ENCODE measurements at places on chromosomes 12 and 14.

DNA sequence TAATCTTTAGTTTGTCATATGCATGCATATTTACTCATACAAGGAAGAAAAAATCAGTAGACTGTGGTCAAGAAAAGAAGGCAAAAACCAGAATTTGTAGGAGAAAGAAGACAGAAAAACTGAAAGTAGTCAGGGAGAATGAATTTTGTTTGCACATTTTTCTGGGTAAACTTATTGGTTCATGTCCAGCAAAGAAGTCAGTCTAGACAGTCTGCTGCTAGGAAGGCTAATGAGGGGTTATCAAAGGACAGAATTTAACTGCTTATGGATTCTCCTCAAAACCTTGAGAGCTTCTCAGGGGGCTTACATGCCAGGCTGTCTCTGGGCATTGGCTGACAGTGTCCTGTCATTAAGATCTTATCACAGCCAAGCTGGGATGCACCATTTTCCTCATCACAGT lies 293.9 kb downstream of the RPAP3 start:
- no peak for DNase-seq

- no peak for DNase-seq
Observed at GRCh38 chr12:130703733-130704375, 12.2 kb downstream of the RIMBP2 start.

DNA sequence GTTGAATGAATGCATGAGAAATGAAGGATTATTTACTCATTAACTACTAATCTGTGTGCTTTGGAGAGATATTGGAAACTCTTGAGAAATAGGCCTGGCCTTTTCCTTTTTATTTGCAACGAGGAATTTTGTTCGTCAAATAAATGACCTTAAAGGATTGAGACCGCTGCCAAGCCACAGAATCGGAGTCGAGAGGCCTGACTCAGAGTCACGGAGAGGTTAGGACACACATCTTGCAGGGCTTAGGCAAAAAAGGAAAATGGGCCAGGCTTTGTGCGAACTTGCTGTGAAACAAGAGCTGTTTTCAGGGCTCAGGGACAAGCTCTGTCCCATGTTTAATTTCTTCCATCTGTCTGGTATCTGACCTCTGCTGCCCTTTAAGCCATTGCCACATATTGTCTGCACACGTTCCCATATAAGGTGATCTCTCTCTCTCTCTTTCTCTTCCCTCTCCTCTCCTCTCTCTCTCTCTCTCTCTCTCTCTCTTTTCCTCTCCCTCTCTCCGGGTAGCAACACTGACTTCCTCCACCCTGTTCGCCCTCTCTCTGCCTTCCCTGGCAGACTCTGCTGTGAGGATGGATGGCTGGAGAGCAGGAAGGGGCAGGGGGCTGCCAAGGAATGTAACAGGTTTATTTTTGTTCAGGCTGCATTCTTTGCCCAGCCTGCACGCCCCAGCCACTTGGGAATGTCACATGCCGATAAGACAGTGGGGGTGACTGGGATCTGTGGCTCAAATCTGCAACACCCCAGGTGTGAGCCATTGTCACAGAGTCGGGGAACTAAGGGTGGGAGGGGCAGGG lies 14.9 kb upstream of the IFT81 start:
- DNase-seq, result peak; percentile 97

- DNase-seq, result no peak
Observed at GRCh38 chr14:105241641-105242040, 6.7 kb upstream of the BTBD6 start.

GRCh38 chr14:88793259-88793625 lies 489 bp upstream of the EML5 start:
- DNase-seq, result no peak

- DNase-seq, result no peak
Observed at GRCh38 chr14:60964904-60965303, 16.0 kb downstream of the TRMT5 start.

- no peak for DNase-seq
Observed at GRCh38 chr14:99264691-99265450, 7.1 kb downstream of the BCL11B start.

GRCh38 chr12:10705655-10706054 lies 17.5 kb downstream of the YBX3 start:
- no peak for DNase-seq

DNA sequence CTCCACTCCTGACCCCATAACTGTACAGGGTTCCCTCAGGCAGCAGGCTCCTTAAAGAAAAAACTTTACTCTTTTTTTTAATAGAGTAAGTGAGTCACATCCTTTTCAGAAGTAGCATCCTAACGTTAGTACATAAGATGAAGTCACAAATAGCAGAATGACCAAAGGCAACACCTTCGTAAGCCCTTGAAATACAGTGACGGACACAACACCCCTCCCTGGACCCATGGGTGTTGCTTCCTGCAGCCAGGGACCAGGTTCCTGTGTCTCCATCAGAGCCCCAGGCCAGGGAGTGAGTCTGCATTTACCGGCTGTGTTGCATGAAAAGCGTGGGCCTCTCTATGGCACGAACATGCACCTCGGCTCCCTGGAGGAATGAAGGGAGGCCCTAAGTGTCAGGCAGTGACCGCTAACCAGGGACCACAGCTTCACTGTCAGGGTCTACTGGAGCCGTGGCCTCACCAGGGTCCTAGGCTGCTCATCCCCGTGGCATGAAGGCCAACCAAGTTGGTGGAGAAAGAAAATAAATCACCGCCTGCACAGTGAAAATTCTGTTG lies 340.0 kb upstream of the SFSWAP start:
- DNase-seq, result no peak

- no peak for DNase-seq
Observed at GRCh38 chr12:71602761-71603577, 60.7 kb downstream of the ZFC3H1 start.

DNA sequence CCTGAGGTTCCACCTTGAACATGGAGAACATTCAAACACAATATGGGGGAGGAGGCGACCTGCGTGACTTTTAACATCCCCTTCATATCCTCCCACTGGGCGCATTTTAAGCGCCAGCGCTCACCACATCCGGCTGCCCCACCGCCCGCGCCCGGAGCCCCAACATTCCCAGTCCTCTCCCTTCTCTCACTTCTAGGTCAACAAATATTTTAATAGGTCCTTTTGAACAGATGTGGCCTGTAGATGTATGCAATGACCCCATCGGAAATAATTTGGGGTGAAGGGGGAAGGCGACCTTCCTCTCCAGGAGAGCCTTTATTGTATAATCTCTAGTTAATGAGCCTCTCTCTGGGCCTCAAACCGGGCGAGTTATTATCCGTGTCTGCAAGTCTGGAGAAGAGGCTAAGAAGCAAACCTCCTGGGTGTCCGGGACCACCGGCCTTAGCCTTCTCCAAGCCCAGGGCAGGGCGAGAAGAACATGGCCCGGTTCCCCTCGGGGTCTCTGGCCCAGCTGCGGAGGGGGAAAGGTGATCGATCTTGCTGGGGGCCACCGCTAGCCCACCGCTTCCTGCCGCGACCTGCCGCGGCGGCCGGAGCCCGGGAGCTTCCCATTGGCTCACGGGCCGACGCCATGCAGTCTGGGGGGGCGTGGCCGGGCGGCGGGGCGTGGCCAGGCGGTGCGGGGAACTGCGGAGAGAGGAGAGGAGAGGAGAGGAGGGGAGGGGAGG lies 83.2 kb upstream of the HMGA2 start:
- no peak for DNase-seq

GRCh38 chr14:44700184-44700583 lies 193.1 kb upstream of the FSCB start:
- peak; percentile 26 for DNase-seq

GRCh38 chr12:34393821-34394150 lies 371.5 kb downstream of the ALG10 start:
- DNase-seq, result no peak

DNA sequence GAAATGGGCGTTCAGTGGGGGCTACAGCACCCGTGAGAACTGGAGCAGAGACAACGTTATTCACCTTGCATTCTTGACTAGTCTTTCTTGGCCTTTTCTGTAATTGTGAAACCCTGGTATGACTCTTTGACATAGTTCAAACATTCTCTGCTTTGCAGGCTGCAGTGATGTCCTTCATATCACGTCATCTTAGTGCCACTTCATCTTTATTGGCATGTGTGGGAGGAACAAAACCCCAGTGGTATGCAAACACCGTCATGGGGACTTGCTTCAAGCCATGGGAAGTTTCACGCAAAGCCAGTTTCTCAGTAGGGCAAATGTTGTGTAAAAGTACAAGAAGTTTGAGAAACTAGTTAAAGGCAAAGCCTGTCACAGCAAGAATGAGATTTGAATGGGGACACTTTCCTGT lies 20.2 kb upstream of the DUSP16 start:
- no peak for DNase-seq

DNA sequence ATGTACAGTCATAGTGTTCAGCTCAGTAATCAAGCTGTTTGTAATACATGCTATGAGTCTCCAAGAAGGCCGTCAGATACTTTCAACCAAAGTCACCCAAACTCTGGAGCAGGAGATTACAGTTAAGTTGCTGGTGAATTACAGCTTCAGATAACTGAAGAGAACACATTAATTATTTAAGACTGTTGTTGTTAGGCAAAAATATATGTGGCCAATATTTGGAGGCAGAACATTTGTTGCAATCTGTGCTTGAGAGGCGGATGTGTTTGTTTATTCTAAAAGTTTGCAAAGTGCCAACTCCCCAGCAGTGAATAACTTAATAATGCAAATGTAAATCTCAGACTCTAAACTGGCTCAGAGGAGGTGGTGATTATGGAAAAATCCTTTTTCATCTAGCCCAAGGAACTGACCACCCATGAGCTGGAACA lies 300.7 kb upstream of the TBX3 start:
- DNase-seq, result no peak

Measured in AG04450 (cell line).